ENCODE measurements at places on chromosomes 1 and 21.

DNA sequence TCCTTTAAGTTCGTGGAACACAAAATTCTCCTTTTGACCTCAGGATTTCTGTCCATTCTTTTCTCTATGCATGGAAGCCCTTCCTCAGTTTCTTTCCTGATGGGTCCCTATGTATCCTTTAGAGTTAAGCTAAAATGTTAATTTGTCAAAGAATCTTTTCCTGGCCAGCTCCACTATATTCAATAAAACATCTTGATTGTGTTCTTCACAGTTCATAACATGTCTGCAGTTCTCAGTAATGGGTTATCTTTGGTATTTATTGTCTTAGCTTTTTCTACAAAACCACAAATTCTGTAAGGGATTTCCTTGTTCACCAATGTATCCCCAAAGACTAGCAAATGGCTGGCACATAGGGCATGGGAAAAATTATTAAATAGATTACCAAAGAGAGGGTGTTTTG is 998.5 kb downstream of the ADGRL2 start:
- DNase-seq = no peak

GRCh38 chr1:175512637-175513412 is 230.6 kb downstream of the TNR start:
- DNase-seq = no peak

DNA sequence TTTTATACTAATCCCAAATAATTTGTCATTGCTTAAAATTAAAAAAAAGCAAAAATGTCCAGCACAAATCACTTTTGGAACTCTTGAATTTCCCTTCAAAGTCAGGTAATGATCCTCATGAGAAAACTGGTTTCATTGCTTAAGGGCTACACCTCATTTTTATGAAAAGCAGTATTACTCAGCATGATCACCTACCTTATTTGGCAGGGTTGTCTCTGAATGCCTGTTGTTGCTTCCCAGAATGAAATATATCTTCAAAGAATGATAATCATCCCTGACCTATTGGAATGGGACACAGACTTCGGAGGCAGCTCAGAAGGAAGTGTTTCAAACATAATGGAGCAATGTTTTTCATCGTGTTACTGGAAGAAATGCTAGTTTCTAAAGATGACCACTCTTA is 29.7 kb downstream of the C1orf21 start:
- DNase-seq = no peak

DNA sequence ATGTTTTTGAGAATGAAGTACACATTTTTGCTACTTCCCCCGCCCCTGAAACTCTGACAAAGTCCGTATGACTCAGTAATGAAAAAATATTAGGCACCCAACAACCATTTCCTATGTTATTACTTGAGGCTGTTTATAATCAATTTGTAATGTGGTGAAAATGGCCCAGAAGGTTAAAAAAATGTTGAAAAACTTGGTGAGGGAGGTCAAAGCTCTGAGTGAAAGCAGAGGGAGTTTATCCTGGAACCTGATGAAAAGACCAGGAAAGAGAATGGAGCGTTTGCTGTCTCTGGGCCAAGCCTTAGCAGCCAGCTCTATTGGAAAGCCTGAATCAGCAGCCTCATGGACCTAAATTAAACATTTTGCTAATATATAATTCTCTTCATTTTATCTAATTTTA is 367.7 kb upstream of the NEGR1 start:
- no peak for DNase-seq

DNA sequence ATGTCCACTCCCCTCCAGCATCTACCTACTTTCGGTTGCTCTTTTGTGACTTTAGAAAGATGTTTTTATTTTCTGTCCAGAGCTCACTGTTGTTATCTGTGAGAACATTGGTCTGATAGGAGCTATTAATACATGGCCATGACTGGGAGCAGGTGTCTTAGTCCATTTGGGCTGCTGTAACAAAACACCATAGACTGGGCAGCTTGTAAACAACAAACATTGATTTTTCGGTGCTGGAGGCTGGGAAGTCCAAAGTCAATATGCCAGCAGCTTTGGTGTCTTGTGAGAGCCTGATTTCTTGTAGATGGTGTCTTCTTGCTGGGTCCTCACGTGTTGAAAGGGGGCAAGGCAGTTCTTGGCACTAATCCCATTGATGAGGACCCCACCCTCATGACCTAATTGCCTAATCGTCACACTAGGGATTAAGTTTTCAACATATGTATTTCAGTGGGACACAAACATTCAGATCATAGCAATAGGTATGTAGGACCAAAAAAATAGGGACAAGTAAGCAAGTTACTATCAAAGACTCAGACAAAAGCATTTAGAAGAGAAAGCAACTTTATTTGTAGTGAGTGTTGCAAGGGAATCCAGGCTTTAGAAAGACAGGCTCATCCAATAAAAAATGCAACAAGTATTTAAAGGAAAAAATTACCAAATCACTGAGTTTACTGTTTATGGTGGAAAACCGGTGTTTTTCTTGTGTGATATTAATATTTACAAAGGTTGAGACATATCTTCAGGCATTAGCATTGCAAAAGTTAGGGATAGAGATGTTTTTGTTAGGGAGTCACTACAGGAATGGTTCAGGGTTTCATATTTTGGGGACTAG is 55.2 kb upstream of the WDR26 start:
- no peak for DNase-seq

- DNase-seq = no peak
Observed at GRCh38 chr1:12543740-12544154, 74.3 kb downstream of the DHRS3 start.

- no peak for DNase-seq
Observed at GRCh38 chr1:36835017-36835695, 199.2 kb downstream of the GRIK3 start.

DNA sequence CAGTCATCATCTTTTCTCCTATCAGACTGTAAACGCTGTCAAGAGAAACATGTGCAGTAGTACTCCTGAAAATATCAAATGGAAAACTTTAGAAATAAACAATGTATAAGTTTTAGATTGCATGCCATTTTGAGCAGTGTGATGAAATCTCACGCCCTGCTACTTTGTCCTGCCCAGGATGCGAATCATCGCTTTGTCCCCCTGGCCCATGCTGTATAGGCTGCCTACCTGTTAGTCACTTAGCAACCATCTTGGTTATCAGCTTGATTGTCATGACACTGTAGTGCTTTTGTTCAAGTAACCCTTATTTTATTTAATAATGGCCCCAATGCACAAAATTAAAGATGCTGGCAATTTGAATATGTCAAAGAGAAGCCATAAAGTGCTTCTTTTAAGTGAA is 363.0 kb downstream of the ZP4 start:
- DNase-seq = no peak

- DNase-seq = no peak
Observed at GRCh38 chr1:110630839-110631663, 24.9 kb upstream of the KCNA2 start.

GRCh38 chr1:71850936-71851335 is 431.4 kb downstream of the NEGR1 start:
- no peak for DNase-seq

DNA sequence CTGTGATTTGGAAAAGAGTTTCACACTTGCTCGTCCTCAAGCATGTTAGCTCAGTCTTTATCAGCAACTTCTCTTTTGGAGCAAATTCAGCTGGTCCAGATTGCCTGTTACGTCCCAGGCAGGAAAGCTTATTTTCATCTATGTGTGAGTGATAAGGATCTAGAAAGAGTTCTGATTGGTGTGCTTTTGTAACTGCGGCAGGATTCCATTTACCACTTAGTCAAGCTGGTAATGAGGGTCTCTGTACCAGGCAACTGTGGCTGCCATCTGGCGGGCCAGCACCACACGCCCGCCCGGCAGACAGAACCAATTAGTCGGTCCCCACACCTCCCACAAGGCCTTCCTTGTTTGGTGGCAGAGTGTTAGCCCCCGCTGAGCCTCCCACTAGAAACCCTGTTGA is 21.0 kb downstream of the C1orf87 start:
- DNase-seq = no peak

DNA sequence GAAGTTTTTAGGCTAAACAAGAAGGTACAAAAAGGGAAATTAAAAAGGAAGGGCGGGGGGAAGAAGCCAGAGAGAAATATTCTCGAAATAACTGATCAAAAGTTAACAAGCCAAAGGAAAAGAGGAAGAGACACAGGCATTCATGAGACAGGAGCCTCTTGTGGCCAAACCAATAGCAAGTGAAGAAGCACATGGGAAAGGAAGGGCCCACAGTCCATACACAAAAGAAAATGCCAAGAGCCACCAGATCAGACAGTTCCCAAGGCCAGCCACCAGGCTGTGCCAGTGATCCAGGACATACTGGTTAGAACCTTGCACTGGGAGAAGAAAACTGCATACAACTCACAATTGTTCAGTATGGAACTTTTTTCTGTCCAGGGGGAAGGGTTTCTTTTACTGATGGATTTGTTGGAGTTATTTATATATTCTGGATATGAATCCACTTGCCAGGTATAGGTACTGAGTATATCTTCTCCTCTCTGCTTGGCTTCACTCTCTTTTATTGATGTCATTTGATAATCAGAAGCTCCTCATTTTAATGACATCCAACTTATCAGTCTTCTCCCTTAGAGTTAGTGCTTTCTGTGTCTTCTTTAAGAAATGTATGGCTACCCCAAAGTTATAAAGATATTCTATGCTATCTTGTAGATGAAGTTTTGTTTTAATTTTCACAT is 76.8 kb downstream of the CD46 start:
- peak; percentile 64 for DNase-seq

GRCh38 chr21:39020751-39021477 is 162.3 kb downstream of the PSMG1 start:
- DNase-seq = no peak

DNA sequence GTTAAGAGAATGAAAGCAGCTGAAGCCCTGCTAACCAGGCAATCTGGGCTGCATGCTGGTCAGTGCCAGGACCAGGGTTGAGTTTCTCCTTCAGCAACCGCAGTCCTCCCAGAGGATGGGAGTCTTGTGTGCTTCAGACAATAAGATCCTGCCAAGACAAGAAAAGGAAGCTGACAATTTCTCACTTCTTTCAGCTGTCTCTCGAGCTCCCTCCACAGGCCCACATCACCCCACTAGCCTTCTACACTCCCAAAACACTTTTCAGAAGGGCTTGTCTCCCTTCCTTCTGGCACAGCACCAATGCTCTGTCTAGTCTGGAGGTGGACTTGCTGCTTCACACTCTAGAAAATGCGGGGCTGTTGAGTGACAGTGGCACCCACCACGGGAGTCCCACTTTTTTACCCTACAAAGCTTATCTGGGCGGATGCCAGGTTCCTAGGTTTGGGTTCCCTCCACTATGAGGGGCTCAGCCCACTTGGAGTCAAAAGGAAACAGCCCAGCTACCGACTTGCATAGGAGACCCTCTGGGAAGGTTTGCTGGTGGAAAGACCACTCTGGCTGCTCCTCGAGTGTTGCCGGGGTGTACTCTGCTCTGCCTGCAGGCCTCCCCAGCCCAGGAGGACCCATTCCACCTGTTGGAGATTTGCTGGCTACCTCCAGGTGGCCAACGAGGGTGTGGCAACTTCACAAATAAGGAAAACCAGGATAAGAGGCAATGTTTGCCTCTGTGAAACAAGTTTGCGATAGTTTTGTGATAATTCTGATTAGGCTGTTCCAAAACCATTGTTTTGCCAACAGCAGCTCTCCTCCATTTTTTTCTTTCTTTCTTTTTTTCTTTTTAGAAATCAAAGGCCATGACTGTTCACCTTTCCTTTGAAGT is 68.9 kb downstream of the TENT5C start:
- DNase-seq = no peak

DNA sequence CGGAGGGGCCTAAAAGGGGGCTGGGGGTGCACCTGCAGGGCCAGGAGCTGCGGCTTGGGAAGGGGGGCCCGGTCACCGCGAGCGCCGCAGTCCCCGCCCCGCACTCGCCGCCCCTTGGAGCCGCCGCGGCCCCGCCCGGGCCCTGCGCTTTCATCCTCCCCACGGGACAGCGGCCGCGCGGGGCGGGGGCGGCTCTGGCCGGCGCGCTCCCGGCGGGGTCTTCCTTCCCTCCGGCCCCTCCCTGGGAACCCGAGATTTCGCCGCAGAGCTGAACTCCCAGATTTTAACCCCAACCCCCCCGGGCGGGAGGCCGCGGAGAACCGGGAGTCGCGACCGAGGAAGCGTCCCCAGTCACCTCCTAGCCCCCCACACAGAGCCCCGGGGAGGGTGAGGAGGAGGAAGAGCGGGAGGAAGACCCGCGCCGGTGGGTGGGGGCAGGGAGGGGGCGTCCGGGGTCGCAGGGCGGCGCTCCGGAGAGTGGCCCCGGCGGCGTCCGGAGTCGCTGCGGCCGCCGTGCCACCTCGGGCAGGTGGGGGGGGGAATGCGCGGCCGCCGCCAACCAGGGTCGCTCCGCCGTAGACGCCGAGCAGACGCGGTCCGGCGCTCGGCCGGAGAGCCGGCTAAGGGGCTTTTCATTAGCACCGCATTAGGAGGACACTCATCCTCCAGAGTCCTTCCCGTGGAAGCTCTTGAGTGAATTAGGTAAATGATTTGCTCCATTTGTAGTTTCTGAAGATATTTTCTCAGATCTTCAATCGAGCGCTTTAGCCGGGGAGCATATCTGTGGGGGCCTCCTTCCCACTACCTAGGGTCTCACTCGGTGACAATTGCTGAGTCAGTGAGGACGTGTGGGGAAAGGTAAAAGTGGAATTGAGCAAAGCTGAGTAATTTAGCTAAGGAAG is 31.6 kb upstream of the NFIA start:
- DNase-seq = no peak

GRCh38 chr1:165632152-165632469 is 1.1 kb downstream of the MGST3 start:
- no peak for DNase-seq

DNA sequence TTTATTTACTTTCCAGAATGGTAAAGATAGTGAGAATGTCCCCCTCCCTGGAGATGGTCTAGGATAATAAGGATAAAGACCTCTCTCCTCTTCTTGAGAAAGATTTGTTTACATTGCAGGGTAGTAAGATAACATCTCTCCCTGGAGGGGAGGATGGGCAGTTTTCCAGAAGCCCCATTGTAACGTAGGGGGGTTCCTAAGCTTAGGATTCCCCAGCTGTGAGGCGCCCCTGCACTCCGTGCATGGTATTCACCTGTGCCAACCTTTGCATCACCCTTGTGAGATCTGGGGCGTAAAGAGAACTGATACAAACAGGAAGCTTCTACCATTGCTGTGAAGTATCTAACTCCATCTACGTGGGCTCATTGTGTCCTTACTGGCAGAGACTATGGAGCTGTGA is 148.7 kb upstream of the DNAH14 start:
- no peak for DNase-seq

GRCh38 chr1:216464489-216464888 is 41.2 kb upstream of the USH2A start:
- no peak for DNase-seq

GRCh38 chr1:197399755-197400521 is 131.9 kb downstream of the CRB1 start:
- no peak for DNase-seq

Data from anterior cingulate cortex (tissue), 58 donors.